ENCODE measurements at places on chromosomes 4 and X.
A peak's percentile ranks its signal among the peaks of the same experiment; 100 is the strongest.

DNA sequence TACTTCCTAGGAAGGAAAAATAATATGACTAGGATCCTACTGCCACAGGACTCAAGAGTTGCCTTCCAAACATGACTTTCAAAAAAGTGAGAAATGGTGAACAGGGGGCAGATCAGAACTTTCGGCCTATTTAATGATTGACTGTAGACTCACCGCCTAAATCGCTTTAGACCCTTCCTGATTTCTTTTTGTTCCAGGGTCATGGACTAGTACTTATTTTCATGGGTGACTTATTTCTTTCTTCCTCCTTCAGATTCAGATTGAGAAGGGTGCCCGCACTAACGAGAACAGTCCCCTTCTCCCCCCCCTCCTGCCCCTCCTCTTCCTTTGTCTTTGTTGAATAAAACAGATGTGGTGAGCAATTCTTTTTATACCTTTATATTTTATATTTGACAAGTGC, 48.0 kb upstream of the KLHL8 start:
- DNase-seq: no peak

DNA sequence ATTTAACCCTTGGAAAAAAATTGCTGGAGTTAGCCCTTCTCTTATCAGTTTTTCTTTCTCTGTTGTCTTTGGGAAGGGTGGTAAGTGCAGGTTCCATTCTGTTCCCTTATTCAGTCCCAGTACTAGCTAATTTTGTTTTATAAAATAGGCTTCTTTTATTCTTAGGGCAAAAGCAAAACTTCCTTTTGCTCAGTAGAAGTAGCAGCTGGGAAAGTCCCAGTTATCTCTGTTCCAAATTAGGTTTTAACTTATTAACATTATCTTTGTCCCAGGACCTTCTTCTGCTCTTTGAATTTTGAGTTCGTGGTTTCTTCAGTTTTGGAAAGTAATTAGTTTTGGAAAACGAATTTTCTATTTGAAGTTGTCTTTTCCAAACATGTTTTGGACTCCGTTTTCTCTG, 61.1 kb downstream of the BANK1 start:
- DNase-seq: no peak

GRCh38 chr4:7398104-7398423, 36.7 kb downstream of the PSAPL1 start:
- DNase-seq: peak; percentile 28

- peak; percentile 30 for DNase-seq
Measured at GRCh38 chr4:61220556-61220955, 20.4 kb downstream of the ADGRL3 start.

- DNase-seq: no peak
Measured at GRCh38 chr4:98630737-98631454, 27.5 kb downstream of the TSPAN5 start.

DNA sequence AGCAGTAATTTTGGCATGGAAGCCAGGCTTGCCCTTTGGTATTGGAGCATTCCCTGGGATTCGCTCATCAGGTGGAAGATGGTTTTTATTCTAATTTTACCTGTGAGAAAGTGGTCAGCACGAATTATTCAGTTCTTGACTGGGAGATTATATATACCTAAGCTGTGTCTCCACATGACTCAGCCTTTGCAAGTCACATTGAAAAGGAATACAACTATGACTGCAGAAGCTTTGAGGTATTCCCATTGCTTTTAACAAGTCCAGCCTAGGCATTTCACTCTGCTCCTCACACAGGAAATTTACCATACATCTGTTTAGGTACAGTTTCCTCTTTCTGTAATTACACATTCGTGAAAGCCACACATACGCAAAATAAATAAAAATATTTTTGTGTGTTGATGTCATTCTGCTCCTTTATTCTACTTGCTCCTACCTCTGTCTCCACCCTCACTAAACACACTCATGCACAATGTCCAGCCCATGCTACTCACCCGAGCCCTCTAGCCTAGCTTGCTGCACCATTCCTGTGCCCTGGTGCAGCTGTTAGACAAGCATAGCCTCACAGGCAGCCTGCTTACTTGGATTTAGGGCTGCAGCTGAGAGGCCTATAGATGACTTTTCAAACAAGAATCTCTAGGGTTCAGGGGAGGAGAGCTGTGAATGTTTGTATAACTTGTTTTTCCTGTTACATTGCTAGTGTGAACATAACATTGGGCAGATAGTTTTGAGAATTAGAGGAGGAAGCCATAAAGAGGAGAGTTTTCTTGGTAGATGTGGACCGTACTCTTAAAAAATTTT, 504.4 kb upstream of the FAT1 start:
- DNase-seq: peak; percentile 25

Measured in fibroblast of skin of back (primary cell).